ENCODE measurements at places on chromosomes 5 and 9.

- DNase-seq: peak; percentile 59
Measured at GRCh38 chr5:38420691-38421390, 135.6 kb downstream of the LIFR start.

GRCh38 chr5:100900796-100901781, 2.0 kb downstream of the ST8SIA4 start:
- DNase-seq: peak; percentile 87

GRCh38 chr9:679462-679861, 162.0 kb upstream of the DMRT1 start:
- DNase-seq: no peak

DNA sequence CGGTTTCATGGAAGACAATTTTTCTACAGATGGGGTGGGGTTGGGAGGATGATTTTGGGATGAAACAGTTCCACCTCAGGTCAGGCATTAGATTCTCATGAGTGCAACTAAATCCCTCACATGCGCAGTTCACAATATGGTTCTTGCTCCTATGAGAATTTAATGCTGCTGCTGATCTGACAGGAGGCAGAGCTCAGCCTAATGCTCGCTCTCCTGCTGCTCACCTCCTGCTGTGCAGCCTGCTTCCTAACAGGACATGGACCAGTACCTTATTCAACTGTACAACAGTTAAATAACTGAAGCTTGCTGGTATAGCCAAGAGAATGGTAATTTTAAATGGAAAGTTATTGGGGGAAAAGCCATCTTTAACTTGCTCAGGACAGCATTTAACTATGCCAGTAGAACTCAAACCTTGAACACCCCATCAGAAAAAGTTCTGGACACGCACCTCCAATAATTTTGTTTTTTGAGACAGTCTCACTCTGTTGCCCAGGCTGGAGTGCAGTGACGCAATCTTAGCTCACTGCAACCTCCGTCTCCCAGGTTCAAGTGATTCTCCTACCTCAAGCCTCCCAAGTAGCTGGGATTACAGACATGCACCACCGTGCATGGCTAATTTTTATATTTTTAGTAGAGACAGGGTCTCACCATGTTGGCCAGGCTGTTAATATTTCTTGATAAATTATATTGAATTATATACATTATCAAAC, 27.7 kb downstream of the HMGCR start:
- DNase-seq: no peak

DNA sequence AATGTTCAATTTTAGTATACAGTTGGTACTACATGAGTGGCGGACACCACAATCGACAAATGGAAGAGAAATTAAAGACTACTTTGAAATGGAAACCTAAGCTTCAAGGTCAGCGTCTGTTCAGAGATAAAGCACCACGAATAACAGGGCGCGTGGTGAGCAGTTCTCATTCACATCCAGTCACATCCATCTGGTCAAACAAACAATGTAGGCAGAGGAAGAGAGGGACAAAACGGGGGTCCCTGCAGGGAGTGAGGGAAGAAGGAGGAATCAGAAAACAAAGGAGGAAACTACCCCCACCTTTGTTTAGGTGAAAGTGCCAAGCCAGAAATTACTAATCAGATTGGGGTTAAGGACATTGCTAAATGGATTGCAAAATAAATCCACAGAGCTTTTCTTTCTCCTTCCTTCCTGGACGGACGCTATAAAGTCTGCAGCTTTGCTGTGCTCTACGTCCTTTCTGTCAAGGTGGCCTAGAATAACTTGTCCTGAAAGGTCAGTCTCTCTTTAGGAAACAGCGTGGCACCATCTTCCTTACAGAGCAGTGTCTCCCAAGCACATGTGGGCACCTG, 138.6 kb downstream of the ENTREP1 start:
- DNase-seq: no peak

- no peak for DNase-seq
Measured at GRCh38 chr9:114491430-114492003, 13.8 kb downstream of the WHRN start.
